ENCODE measurements at places on chromosomes 3 and 15.

DNA sequence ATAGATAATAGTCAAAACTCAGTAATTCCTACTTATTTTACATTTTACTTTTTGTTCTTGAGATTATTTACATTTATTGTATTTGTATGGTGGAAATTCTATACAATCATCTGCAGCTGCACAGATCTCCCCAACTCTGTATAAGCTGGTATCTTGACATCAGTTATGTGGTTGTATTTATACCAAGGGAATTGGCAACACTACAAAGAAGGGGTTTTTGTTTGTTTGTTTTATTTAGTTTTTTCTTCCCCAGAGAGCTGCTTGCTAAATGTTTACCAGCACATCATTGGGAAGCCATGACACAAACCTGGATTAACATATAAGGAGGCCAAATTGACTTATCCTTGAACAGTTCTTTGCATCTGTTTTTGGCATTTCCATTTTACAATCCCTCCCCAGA, 389.2 kb upstream of the KCNMB2 start:
- DNase-seq, result no peak

GRCh38 chr3:170726976-170727661, 141.2 kb upstream of the SLC7A14 start:
- no peak for DNase-seq

GRCh38 chr3:48505968-48506504, 2.1 kb upstream of the SHISA5 start:
- no peak for DNase-seq

DNA sequence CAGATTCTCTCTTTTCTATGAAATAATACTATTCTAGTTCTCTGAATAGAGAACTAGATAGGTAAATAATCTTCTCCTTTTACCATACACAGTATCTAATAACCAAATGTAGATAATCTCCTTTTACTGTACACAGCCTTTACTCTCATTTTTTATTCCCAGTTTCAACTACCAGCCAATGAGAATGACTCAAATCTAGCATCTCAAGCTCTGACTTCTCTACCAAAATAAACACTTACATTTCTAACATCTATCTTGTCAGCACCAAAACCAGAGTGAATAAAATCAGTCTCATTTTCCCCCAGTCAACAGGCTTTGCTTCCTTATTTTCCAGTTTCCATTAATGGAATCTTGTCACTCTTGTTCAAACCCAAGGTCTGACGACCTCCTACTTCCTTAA, 36.9 kb downstream of the LRRFIP2 start:
- DNase-seq, result no peak

DNA sequence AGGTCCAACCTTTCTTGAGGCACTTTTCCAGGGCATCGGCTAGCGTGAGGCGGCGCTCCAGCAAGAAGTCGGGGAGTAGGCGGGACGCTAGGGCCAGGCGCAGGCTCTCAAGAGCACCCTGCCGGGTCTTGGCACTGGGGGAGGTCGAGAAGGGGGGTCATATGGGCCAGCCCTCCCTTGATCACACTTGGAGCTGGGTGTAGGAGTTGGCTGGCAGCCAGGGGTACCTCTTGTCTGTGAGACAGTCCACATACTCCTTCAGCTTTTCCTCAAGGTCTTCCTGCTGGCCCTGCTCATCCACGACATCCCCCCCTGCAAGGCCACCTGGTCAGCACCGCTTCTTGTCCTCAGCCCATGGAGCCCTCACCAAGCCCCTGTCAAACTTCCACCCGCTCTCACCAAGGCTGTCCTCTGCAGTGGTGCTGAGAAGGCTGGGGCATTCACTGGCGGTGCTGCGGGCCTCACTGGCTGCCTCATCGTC, 2.0 kb downstream of the IFRD2 start:
- no peak for DNase-seq

DNA sequence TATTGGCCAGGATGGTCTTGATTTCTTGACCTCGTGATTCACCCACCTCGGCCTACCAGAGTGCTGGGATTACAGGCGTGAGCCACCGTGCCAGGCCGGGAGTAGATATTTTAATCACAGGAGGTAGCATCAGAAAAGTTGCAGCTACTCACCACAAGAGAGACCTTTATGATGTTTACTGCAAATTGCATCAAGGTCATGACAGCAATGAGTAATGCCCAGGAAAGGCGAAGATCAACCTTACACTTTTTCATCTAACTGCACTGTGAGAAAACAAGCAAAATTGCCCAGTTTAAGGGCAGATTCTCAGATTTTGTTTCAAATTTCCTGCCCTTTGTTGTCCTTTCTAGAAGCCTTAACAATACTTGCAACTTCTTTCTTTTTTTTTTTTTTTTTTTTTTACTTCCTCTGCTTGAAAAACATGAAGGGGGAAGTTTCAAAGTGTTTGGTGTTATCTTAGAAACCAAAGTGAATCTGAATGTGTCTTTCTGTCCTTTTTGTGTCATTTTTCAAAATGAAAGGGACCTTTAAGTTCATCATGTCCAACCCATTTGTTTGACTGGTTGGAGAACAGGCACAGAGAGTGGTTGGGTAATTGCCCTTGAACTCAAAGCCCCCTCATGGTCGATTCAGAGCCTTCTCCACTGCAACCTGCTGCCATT, 25.0 kb downstream of the TGFBR2 start:
- no peak for DNase-seq

DNA sequence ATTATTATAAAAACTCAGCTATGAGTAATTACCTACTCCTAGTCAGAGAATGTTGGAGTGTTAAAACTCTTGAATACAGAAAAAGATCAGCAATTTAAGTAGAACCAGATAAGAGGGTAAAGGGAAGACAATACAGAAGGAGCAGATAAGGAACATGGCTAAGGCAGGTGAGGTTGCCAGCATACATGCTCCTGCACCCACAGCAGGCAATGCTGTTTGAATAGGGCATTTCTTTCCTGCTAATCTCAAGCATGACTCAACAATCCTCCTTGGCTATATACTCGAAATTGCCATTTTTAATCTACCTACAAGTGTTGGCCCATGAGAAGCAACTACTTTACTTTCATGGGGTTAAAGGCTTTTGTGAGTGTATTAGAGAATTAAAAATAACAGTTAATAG, 494.5 kb downstream of the DIPK2A start:
- no peak for DNase-seq

GRCh38 chr3:64311424-64312061, 86.3 kb upstream of the PRICKLE2 start:
- no peak for DNase-seq

- no peak for DNase-seq
These were observed 35.0 kb upstream of the MGLL start for GRCh38 chr3:127857333-127857732.

- DNase-seq, result no peak
These were observed 1.0 kb downstream of the ULK3 start for GRCh38 chr15:74841891-74842373.

- no peak for DNase-seq
These were observed 41.9 kb downstream of the FMN1 start for GRCh38 chr15:33152502-33153109.

GRCh38 chr3:14486460-14486859, 53.7 kb downstream of the GRIP2 start:
- no peak for DNase-seq

GRCh38 chr3:70916375-70917055, 604.1 kb upstream of the MDFIC2 start:
- DNase-seq, result no peak

DNA sequence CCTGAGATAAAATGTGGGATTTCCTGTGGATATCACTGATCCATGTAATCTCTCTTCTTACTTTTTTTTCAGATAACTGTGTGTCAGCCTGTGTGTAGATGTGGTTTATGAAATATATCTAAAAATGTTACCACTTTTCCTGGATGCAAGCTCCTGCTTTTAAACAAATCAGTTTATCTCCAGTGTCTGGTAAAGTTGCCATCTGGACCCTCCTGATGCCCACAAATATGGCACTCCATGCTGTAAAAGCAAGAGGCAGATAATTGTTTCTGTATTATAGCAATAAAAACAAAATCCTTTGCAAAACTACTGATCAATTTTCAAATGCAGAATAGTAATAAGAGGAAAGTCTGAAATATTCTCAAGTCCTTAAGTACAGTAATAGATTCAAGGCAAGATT, 7.6 kb upstream of the DCLK3 start:
- no peak for DNase-seq

- DNase-seq, result no peak
These were observed at the start of gene LRRC15 for GRCh38 chr3:194369522-194370279. LRRC15 (minus strand) TSS chr3:194369743; CDS start chr3:194361043, 8,700 bp downstream.

DNA sequence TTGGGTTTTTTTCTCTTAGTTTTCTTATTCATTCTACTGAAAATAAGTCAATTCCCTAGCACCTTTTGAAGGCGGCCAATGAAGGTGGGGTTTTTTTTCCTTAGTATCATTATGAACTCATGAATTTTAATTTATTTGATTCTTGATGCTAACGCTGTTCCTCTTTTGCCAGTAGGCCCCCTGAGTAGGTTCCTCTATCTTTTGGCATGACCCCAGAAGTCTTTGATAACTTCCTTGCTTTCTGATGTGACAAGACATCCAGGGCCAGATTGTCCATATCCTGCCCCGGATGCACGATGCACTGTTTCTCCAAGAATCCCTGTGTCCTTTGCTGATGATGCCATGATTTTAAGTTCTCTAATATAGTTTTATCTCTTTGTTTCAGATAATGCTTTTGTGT, 20.6 kb downstream of the LRRK1 start:
- no peak for DNase-seq

DNA sequence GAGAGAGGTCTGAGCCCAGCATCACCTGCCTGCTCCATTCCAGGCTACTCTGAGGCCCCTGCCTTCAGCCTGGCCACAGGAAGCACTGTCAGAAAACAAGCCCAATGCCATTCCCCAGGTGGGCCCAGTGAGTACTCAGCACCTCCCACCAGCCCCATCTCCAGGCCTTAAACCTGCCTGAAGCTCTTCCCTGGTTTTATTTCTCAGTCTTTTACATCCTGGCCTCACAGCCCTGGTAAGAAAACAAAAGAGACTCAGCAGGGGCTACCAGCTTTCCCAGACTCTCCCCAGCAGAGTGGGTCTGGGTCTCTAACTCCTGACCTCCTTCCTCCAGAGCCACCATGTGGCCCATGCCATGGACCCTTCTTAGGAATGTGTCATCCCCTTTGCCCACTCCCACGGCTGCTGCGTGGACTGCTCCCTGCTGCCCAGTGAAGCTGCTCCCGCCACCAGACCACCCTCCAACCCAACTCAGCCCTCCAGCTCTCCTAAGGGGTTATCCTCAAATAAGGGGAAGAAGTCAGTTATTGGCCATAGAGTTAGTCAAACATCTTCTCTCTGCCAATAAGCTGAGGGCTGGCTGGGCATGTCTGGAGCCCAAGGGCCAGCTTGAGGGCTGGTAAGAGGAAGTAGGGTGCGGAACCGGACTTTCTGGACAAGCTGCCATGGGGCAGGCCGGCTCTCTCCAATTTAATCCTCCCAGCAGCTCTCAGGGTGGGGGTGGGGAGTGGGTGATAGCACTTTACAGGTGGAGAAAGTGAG, 116.7 kb upstream of the LINGO1 start:
- DNase-seq, result no peak

- no peak for DNase-seq
These were observed 2.0 kb downstream of the LIPC start for GRCh38 chr15:58433597-58434333.
